Dermis microvascular lymphatic vessel endothelial cell (primary cell): ENCODE measurements at places on chromosomes 7 and 10. TPM values are rescaled to one million over a fixed set of nuclear protein-coding genes. Genes with fewer than 3 reads are reported as not detected.

The COL26A1 gene
- not detected in 2 replicates for total RNA-seq

DNA sequence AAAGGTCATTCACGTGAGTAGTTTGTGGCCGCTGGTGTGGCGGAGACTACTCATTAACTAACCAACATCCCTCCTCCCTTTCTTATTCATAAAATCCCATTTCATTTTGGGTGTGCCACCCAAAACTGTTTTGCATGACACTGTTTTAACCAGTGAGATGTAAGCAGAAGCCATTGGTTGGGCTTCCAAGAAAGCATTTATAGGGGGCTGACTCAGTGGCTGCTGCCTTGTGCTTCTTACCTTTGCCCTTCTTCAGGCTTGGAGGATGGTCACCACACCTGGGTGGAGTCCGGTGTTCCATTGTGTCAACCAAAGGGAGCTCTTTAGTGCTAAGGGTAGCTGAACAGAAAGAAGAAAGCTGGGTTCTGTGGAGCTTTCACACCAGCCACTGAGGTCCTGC lies 37.2 kb upstream of the EPC1 start:
- no peak for DNase-seq

DNA sequence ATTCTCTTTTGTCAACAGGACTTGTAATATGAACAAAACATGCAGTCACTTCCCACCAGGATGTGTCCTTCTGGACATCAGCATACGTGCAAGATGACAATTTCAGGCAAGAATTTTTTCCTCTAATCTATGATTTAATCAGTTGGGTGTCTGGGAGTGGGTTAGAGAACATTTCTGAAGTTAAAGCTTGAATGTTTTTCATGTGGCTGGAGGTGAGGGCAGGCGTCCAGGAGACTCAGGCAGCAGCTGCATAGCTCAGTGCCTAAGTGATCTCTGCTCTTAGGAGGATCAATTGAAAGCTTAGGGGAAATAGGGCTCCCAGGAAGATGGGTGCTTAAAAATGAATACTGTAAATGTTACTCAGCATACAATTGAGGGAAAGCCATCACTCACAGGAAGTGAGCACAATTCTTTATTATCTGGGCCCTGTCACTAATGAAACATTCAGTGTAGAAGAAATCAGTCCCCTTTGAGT lies 457.6 kb upstream of the KLF6 start:
- peak; percentile 96 for DNase-seq

DNA sequence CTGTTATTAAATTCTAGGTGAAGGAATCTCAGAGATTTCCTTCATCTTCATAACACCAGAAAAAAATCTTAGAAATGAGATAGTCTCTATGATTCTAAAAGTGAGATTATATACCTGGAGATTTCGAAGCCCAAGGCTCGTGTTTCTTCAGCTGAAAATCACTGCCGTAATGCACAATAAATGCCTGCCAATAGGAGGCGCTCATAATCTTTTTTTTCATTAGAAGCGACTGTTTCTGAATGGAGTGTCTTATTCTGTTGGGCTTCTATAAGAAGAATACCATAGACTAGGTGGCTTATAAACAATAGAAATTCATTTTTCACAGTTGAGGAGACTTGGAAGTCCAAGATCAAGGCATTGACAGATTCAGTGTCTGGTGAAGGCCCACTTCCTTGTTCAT lies 294.7 kb downstream of the PRKG1 start:
- no peak for DNase-seq

The H2BK1 gene
- total RNA-seq, result not detected in 2 replicates

DNA sequence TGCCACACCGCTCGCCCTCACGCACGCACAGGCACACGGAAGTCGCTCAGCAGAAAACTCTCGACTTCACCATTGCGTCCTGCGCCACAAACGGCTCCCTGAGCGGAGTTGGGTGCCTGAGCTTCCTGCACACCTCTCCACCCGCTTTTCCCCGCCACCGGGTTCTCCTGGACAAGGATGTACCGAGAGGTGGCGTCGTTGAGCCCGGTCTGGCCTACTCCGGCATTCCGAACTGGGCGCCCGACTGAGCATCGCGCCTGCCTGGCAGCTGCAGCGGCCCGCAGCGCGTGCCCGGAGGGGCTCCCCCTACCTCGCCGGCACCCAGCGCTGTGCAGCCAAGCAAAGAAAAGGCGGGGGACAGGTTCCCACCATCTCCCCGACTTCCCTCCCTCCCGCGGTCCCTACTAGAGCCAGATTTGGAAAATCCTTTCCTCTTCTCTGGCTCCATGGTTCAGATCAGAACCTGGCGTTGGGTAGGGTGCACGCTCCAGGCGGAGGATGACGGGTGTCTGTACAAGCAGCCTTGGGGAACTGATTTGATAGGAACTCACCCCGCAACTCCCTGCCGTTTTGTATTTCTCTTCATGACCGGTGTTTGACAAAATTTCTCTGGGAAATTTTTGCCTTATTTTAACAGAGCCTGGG lies 1.7 kb downstream of the SORCS3 start:
- DNase-seq, result no peak
